ENCODE measurements at places on chromosomes 2 and 18.

- DNase-seq: no peak
Measured at GRCh38 chr2:204914708-204915107, 369.4 kb downstream of the PARD3B start.

GRCh38 chr2:142989273-142990204, 112.1 kb downstream of the KYNU start:
- DNase-seq: no peak

GRCh38 chr2:2146220-2146619, 184.9 kb downstream of the MYT1L start:
- no peak for DNase-seq

- DNase-seq: no peak
Measured at GRCh38 chr2:177264209-177264692, 276 bp downstream of the NFE2L2 start.

DNA sequence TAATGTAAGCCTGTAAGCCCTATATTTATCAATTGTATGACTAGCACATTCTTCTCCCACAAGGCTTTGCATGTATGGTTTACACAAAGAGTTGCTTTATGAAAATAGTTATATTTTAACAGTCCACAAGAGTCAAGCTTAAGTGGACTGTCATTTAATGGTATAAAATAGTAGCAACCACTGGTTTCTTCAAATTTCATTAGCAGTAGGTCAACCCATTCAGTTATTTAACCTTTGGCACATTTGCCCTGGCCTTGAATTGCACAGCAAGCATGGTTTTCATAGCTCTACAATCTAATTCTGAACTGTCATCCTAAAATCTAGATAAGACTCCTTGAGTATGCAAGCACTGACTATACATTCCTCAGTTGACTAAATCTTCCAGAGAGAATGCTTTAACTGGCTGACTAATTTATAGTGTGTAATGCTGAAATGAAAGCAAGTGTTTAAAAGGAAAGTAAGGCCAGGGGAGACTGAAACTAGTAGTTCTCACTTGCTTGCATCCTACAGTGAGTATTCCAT, 1.8 kb downstream of the DPP4 start:
- no peak for DNase-seq

DNA sequence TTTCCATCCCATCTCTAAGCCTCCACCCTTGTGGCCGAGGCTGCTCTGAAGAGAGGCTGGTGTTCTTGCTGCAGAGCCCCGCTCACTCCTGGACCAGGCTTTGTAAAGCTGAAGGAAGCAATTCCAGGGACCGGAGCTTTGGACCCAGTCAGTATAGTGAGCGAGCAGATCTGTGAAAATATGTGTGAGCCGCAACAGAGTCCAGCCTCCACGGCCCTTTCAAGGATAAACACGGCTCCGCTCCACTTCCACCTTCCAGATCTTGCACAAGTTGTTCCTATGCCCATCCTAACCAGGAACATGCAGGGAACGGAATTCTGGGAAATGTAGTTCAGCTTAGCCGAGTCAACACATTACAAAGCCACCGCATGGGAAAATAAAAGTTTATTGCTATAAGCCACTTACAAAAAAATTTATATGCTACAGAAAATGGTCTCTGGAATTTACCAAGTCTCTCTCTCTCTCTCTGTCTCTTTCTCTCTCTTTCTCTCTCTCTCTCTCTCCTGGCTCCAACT, 151.7 kb upstream of the ZNF521 start:
- DNase-seq: peak; percentile 71

All from islet precursor cell (in vitro differentiated cells).